ENCODE measurements at places on chromosomes 3 and 15.

GRCh38 chr15:40623361-40623760, 29.3 kb downstream of the KNL1 start:
- DNase-seq: no peak

DNA sequence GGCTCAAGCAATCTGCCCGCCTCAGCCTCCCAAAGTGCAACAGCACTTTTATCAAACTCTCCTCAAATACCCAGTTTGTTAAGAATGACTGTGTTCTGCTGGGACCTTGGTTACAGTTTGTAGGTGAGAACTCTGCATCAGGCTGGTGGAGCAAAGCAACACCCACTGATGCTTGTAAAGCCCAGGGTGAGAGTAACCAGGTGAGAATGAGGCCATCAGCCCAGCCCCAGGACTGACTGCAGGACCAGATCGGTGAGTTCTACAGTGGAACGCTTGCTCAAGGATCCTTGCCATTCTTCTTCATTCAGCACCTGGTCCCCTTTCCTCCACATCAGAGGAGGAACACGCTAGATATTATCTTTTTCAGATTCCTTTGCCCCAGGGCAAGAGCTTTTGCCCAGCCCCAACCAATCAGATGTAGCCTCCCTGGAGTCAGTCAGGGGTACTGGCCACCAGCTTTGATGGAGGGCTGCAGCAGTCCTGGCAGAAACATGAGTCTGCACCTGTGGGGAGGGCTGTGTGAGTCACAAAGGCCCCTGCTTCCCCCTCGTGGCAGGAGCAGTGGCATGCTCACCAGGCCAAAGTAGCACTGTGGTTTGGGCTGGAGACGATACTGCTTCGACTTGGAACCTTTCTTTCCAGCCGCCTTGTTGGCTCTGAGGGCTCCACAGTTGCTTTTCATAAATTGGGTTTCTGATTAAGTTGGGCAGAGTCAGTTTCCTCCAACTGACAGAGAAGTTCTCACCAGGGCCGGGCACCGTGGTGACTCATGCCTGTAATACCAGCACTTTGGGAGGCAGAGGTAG, 3.5 kb upstream of the SHISA5 start:
- DNase-seq: no peak

- DNase-seq: no peak
These were observed 6.2 kb downstream of the MELTF start for GRCh38 chr3:197023241-197023997.

DNA sequence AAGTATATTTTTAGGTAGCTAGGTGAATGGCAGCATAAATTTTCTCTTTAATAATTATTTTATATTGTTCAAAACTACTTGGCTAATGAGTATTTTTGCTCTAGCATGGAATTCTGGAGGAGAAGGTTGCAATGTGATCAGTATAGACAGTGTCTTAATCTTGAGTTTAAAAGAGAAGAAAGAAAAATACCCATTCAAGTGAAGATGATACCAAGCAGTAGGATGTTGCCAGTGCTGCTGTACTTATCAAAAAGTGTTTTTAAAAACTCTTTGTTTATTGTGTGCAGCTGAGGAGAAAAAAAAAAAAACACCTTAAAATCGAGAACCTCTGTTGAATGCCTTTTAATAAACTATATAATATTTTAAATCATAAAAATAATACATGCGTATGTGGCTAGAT, 47.9 kb downstream of the STT3B start:
- DNase-seq: no peak

GRCh38 chr3:8749316-8749715, 15.7 kb downstream of the CAV3 start:
- no peak for DNase-seq

GRCh38 chr15:91308855-91309254, 208.8 kb downstream of the SV2B start:
- no peak for DNase-seq

DNA sequence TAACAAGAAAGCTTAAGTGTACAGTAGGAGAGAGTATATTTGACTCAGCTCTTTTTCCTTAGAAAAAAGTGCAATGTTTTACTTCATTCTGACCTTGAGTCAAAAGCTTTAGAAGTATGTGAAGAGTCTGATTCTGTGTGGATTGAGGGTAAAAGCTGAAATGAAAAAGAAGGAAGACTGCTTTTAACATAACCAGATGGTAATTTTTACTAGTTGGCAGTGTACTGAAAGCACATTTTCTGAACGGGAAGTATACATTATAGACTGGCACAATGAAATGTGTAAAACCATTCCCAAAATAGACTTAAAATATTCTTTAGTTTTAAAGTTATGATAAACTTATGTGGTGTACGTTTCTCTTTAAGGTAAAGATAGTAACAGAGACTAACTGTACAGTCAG, 197.8 kb upstream of the ZNF717 start:
- no peak for DNase-seq

DNA sequence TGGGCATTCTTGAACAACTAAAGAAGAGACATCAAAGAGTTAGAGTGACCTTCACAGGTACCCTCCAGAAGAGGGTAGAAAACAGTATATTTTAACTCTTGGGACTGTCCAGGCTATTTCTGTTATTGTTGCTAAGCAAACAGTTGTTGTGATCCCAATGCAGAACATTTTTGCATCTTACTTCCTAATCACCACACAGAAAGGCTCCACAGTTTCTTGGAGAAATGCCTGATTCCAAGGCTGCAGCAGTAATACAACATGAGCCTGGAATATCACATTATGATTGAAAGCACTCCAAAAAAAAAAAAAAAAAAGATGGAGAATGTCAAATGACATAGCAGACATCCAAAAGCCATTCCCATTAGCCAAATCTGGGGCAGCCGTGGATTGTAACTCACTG, 195.6 kb downstream of the CTNNB1 start:
- no peak for DNase-seq

DNA sequence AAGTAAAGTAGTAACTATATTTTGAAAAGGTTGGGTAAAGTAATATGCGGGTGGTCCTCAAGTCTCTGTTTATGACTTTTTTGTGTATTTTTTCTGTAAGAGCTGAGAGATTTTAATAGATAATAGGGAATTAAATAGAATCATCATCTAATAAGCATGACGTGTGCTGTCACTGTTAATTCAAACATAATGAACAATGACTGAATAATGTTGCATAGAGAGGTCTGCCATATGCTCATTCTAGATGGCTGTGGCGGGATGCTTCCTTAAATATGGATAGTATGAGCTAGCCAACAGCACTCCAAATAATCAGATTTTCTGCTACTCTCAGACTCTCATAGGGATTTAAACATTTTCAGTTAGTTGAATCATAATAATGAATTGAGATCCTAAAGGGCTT, 302.8 kb upstream of the RBMS3 start:
- DNase-seq: no peak

DNA sequence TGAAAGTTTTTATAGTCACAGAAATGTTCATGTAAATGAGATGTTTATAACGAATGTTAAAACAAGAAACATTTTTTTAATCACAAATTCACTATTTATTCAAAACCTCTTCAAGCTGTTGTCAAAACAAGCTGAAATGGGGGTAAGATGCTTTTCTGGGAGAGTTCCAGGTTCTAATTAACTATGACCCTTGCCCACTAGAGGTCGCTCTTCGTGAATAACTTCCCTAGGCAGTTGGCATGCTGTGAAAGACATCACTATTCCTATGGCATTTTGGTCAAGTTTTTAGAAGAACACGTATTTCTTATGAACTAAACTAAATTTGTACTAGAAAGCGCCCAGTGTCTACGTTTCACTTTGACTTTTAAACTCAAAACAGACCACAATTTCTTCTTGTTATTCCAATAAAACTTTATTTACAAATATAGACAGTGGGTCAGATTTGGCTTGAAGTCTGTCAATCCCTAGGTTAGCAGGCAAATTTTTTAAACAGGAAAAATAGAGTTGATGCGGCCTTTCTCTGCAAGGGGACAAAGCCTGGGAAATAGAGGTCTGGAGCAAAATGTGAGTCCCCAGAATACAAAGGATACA, 62.8 kb upstream of the CMTM8 start:
- no peak for DNase-seq

DNA sequence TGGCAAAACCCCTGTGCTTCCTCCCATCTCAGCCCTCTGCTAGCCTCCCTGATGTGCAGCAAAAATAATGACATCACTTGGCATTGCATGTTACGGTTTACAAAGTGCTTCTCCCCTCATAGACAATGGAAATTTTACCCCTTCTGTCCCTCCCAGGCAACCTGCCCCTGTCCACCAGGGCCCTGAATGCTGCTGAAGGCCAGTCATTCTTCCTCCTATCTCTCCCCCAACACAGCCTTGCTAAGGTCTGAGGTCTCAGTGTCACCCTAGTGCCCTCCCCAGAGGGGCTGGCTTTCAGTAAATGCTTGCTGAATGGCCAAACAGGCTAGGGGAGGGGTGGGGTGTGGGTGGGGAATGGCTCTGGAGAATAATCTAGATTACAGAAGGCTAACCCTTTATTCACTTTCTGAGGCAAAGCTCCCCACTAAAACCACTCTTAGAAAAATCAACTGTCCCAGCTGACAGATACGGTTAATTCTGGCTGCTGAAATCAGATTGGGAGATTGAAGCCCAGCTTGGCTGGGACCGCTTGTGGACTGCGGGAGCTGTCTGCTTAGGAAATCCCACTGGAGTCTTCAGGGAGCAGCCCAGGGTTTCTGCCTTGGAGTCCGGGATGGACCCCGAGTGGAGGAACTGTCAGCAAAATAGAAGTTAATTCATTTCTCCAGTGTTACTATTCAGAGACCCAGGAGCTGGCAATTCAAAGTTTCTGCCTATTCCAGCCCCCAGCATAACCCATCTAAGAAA, 22.9 kb downstream of the ANP32A start:
- no peak for DNase-seq

- DNase-seq: no peak
These were observed 3.1 kb downstream of the ADAMTSL3 start for GRCh38 chr15:83656943-83657528.

GRCh38 chr3:129317014-129317771, 38.5 kb downstream of the HMCES start:
- DNase-seq: no peak

DNA sequence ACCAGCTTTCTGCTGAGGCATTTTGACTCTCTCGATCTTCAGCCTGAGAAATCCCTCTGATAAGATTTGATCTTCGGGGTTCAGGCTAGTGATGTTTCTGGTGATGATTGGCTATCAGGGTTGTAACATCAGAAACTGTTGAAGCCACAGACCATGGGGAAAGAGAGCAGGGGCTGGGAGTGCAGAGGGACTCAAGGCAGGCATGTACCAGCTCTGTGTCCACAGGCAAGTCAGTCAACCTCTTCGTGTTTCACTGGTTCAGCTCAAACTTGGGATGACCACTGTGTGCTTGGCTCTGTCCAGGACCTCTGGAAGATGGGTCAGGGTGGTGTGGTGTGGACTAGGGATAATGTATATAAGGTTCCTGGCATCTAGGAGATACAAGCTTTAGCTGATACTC, 116.5 kb downstream of the EEFSEC start:
- no peak for DNase-seq

- no peak for DNase-seq
These were observed 24.3 kb upstream of the GP5 start for GRCh38 chr3:194423317-194423716.

- DNase-seq: no peak
These were observed 49.5 kb upstream of the GK5 start for GRCh38 chr3:142274908-142275307.

- DNase-seq: no peak
These were observed 127.7 kb downstream of the MTHFS start for GRCh38 chr15:79769069-79769481.

- no peak for DNase-seq
These were observed 25.0 kb upstream of the C3orf52 start for GRCh38 chr3:112061152-112061551.

GRCh38 chr3:190995156-190995555, 132.7 kb upstream of the GMNC start:
- DNase-seq: no peak

GRCh38 chr15:38695249-38696108, 130.9 kb upstream of the RASGRP1 start:
- no peak for DNase-seq

GRCh38 chr15:99536422-99537040, 29.3 kb upstream of the MEF2A start:
- no peak for DNase-seq

DNA sequence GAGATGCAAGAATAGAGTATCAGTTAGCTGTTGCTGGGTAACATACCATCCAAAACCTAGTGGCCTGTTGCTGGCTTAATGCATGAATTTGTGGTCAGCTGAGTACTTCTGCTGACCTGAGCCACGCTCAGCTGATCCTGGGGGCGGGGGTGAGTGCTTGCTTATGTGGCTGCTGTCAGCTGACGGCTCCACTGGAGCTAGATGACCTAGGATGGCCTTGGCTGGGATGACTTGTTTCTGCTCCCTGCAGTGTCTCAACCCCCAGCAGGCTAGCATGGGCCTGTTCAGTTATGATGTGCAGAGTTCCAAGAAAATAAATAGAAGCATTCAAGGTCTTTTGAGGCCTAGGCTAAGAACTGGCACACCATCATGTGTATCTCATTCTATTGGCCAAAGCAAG, 63.9 kb downstream of the FBLN2 start:
- DNase-seq: no peak

- DNase-seq: no peak
These were observed 168.0 kb upstream of the GMNC start for GRCh38 chr3:191030491-191030890.

GRCh38 chr15:34953851-34954250, 15.7 kb downstream of the AQR start:
- DNase-seq: no peak

GRCh38 chr3:193938613-193939012, 197.3 kb upstream of the HES1 start:
- DNase-seq: no peak

- DNase-seq: no peak
These were observed 35.8 kb downstream of the TKT start for GRCh38 chr3:53219895-53220483.

- DNase-seq: no peak
These were observed 245.4 kb downstream of the ULK4 start for GRCh38 chr3:41716471-41716870.

DNA sequence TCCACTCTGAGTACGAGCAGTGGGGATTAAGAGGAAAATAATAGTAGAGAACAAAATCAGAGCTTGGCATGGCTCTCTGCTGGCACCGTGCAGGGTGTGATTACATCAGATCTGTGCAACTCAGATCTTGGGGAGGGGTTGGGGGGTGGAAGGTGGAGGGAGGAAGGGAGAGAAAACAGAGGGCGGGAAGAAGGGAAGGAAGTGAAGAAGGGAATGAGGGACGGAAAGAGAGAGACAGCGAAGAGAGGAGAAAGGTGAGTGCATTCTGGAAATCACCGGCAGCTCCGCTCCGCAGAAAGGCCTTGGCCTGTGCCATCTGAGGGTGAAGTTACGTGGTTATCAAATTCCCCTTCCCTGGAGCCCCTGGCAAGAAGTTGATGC, 31.0 kb upstream of the ADAMTS17 start:
- no peak for DNase-seq

GRCh38 chr15:49720261-49720660, 99.4 kb downstream of the DTWD1 start:
- no peak for DNase-seq

GRCh38 chr3:140459462-140459861, 218.4 kb upstream of the TRIM42 start:
- DNase-seq: no peak

DNA sequence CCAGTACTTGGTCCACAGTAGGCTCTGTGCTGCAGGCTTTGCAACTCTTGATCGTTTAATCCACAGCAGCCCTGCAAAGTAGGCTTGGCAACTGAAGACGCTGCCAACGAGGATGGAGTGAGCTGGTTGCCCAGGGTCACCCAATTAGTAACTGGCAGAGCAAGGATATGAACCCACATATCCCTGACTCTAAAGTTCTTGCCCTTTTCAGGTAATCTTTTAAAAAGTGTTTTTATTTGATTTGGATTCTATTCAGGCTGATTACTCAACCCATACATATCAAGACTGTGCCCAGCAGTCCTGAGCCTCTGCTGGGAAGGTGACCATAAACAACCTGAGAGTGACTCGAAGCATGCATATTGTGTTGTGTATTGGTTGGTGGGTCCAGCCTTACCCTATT, 50.3 kb downstream of the PSMD6 start:
- no peak for DNase-seq

Measured in NCI-H1436 treated with DMSO at 0.1 percent for 48 hours (cell line).